ENCODE measurements at places on chromosomes 3 and 15. TPM values are rescaled to one million over a fixed set of nuclear protein-coding genes. Genes with fewer than 3 reads are reported as not detected.

The MESP1 gene
- 3.1 TPM for total RNA-seq

The TPRG1 gene
- total RNA-seq: 2.7 TPM

The GPR15 gene
- not detected for total RNA-seq

The LTK gene
- total RNA-seq: 0.02 TPM

The CXCR6 gene
- 0.10 TPM for total RNA-seq

- no peak for DNase-seq
Observed at GRCh38 chr3:160018959-160019358, 30.3 kb downstream of the IL12A start.

- DNase-seq: no peak
Observed at GRCh38 chr3:69648126-69648525, 91.1 kb upstream of the MITF start.

DNA sequence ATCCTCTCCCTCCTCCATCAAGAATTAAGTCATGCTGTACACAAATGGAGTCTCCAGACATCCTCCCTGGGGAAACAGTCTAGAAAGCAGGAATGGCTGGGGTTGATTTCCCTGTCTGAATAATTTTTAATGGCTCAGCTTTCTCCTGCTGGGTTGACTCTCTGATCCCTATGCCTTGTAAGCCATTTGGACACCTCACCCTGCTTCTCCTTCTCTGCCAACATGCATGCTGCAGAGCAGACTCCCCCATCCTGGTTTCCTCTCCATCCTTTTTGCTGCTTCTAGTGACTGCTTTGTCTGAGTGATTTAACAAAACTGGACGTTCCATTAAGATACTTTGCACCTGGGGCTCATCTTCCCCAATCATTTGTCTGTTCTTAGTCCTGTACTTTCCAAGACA is 22.2 kb downstream of the SV2B start:
- no peak for DNase-seq

DNA sequence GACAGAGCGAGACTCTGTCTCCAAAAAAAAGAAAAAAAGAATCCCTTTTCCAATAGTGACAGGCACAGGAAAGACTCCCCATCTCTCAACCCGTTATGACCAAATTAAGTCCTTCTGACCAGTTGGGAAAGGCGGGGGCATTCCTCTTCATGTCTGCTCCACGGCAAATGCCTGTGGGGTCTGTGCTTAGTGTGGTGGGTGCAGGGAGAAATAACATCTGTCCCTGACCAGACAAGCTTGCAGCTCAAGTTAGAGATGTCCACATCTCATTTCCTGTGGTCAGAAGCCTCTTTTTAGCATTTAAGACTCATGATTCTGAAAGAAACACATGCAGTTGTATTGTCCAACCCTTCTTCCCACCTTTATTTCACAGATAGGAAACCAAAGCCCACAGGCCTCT is 16.2 kb downstream of the PLA1A start:
- DNase-seq: no peak

DNA sequence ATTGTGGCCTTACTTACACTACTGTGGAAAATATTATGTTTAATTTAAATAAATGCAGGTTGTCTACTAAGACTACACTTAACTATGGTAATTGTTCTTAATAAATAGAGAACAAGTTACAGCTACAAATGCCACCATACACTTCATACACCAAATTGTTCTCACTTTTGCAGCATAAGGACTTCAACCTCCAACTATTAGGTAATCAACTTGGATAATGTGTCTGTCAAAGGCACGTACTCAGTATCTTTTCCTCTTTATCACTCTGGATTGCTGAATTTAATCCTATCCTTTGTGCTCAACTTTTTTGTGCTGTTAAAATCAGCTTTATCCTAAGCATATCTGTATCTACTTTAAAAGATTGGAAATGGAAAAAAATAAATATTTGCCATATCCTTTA is 41.6 kb upstream of the TMEM87A start:
- no peak for DNase-seq

GRCh38 chr3:4850211-4850927 is 128.9 kb upstream of the BHLHE40 start:
- DNase-seq: no peak

GRCh38 chr15:74257105-74257504 is 21.0 kb downstream of the CCDC33 start:
- DNase-seq: no peak

- no peak for DNase-seq
Observed at GRCh38 chr15:101461097-101461496, 28.4 kb downstream of the PCSK6 start.
